ENCODE measurements at places on chromosomes 2 and 18. TPM values are rescaled to one million over a fixed set of nuclear protein-coding genes. Genes with fewer than 3 reads are reported as not detected.

Gene ST8SIA5
- total RNA-seq: 0.13 TPM

- DNase-seq: no peak
These were observed 5.7 kb upstream of the HS1BP3 start for GRCh38 chr2:20656561-20656960.

Gene AQP4
- total RNA-seq: not detected

GRCh38 chr2:205540036-205540435 is 142.3 kb upstream of the NRP2 start:
- DNase-seq: no peak

DNA sequence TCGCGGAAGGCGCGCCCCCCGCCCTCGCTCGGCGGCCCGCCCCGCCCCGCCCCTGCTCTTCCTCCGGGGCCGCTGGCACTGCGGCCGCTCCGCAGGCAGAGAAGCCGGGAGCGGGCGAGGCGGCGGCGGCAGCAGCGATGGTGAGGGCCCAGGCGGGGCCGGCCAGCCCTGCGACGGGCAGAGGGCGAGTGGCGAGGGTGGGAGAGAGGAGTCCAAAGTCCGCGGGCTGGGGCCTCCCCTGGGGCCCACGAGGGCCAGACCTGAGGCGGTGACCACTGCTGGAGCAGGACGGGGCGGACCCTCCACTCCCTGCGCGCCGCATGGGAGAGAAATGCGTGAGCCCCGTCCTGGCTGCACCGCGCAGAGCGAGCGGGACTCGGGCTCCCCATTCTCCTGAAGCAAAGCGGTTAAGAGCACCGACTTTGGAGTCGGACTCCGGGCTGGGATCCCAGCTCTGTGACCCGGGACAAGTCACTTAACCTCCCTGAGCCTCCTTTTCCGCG is at the start of gene VAMP5:
Gene VAMP5 (plus strand): TSS at position 78 of the 503 bp plus-strand sequence. CDS start 60 bp downstream, at position 138.
- DNase-seq: peak; percentile 68

GRCh38 chr2:88601286-88601685 is 26.0 kb downstream of the EIF2AK3 start:
- DNase-seq: no peak

Gene SERPINB10
- total RNA-seq: not detected
